ENCODE measurements at places on chromosomes 11 and 22. TPM values are rescaled to one million over a fixed set of nuclear protein-coding genes. Genes with fewer than 3 reads are reported as not detected.

MGAT3 gene
- 13.0 TPM for total RNA-seq

NFRKB gene
- total RNA-seq, result 41.6 TPM

HEPN1 gene
- not detected for total RNA-seq

RIMBP3B gene
- 0.12 TPM for total RNA-seq

ARHGAP20 gene
- 4.0 TPM for total RNA-seq

GLYAT gene
- 69.0 TPM for total RNA-seq
